ENCODE measurements at places on chromosomes 11 and 22.

GRCh38 chr11:13126430-13126829 is 117.3 kb downstream of the RASSF10 start:
- no peak for DNase-seq

DNA sequence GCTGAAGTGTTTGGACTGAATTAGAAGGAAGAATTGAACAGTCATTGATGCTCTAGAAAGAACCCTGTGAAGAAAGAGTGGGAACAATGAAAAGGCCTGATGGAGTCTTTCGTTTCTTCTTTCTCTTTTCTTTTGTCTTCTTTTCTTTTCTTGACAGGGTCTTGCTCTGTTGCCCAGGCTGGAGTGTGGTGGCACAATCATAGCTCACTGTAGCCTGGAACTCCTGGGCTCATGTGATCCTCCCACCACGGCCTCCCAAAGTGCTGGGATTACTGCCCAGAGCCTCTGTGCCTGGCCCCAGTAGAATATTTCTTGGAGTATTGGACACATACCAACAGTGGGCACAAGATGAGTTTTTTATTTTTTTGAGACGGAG is 1.1 kb downstream of the FEN1 start:
- DNase-seq = no peak

GRCh38 chr11:73277467-73277866 is 5.3 kb downstream of the P2RY6 start:
- no peak for DNase-seq

- DNase-seq = no peak
Observed at GRCh38 chr22:40855071-40855978, 1.1 kb downstream of the ST13 start.

DNA sequence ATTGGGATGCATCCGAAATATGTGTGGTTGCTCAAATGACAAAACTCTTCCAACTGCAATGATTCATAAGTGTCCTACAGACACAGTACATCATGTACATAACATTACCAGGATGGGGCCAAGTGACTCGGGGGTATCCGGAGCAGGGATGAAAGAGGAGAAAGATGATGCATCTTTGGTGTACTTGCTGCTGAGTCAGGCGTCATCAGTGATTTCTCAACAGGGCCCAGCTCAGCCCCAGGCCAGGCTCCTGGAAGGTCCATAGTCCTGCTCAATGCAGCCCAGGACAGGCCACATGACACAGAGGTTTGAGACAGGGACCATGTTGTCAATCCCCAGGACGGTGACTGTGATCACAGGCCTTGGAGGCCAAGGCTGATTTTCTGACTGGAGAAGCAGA is 59.3 kb downstream of the GGTLC2 start:
- no peak for DNase-seq

All from stimulated activated CD4-positive, alpha-beta T cell treated with anti-CD3 and anti-CD28 coated beads, Interleukin-15, amount 100 ng/mL, for 1 hour (primary cell).